ENCODE measurements at places on chromosomes 7 and 10.

GRCh38 chr7:47407821-47408674, 173.9 kb downstream of the TNS3 start:
- no peak for DNase-seq

DNA sequence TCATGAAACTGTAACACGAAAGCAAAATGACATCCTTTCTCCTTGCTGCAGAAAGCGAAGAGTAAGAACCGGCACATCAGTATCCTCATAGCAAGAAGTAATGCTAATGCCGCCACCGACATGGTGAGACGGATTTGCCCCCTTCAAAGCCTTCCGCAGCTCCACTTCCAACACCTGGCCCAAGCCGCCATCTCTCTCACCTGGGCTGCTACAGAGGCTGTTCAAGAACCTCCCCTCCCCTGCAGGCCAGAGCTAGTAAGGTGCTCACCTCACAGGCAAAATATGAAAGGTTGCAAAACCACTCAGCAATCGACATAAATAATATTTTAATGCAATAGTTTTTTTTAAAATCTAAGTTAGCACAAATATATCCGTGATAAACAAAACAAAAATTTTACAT, 123.9 kb upstream of the FRMD4A start:
- DNase-seq, result no peak

DNA sequence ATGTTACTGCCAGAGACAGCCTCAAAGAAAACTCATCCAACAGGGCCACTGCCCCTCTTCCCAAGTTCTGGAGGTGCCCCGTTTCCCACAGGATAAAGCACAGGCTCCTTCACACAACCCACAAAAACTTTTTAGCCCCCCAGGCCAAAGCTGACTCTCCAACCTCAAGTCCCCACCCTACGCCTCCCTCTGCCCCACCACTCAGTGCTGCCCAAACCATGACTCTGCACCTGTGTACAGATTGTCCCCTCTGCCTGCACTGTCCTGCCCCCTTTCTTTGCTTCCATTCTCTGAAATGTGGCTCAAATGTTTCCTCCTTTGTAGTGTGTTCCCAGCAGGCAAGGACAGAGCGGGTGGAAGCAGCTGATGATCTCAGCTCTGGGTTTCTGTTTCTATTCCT, 284.0 kb downstream of the GRID1 start:
- DNase-seq, result no peak

DNA sequence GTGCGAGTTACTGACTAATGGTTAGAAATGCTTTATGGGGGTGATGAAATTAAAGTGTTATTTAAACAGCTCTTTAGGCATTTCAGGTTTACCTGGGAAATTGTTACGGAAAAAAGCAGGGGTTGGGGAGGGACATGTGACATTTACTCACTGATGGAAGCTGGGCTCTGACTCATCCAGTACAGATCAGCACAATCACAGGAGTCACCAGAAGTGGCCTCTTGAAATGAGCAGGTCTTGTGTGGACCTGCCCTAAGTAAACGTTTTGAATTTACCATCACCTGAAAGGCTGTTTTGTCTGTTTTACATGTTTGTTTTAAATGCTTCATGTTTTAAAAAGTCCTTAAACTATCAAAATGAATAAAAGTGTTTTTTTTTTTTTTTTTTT, 2.3 kb downstream of the GLRX3 start:
- DNase-seq, result peak; percentile 38

- no peak for DNase-seq
Observed at GRCh38 chr10:35150308-35150707, 23.7 kb downstream of the CREM start.

GRCh38 chr7:133744451-133744850, 382.7 kb upstream of the LRGUK start:
- no peak for DNase-seq

DNA sequence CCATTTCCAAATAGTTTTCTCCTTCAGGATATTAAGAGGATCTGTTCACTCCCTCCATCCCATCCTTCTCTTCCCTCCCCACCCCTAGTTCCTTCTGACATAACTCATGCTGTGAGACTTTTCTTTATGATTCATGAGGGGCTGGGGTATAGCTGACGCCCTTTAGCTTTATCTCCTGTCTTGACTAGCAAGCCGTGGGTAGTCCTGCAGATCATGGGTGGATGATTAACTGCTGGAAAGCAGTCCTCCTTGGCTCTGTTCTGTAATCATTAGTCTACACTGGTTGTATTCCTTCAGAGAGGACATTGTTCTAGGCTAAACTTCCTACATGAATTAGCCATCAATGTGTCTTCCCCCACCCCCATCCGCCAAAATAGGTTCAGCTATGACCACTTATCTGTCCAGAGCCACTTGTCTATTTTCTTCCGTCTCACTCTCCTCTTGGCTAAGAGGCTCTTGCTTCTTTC, 135.4 kb downstream of the LRRC4 start:
- no peak for DNase-seq

GRCh38 chr10:80171248-80171660, 34.1 kb downstream of the ANXA11 start:
- no peak for DNase-seq

GRCh38 chr7:24709585-24710360, 47.5 kb downstream of the GSDME start:
- no peak for DNase-seq

DNA sequence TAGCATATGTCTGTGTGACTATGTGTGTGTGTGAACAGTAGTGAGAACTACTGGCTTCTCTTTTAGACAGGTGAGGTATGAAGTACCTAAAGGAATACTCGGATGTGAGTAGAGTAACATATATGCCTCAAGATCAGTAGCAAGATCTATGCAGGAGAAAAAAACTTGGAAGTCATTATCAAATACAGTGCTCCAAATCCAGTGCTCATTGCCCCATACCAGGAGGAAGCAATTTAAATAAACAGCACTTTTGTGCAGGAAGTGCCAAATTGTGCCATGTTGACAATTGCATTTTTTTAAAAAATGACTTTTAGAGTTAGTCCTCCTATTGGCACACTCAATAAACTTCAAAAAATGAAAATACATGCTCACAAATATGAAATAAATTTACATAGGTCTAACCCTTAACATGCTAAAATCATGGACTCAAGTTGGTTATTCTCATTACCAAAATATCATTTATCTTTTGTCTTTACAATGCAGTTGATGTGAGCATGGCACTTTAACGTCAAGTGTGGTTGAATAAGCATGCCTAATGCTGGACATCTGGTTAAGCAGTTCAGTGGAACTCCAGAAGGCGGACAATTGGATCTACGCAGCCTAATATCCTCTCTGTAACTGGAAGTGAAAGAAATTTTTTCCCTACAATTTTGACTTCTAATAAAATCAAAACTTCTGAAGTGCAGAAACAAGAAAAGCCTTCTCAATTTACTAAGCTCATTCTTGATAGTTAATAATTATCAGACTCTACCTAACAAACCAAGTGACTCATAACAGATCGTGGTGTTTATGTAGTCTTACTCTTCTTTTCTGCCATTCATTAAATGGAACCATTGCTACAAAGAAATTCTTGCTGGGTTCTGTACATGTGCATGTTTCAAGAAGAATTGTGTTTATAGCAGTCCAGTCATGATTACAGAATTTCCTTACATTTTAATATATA, 195.2 kb downstream of the MDFIC start:
- no peak for DNase-seq

GRCh38 chr10:78535716-78536218, 502.1 kb downstream of the RPS24 start:
- no peak for DNase-seq

All from non-pigmented ciliary epithelial cell (primary cell).